Mesothelial cell of epicardium (in vitro differentiated cells): ENCODE measurements at places on chromosomes 1 and 21. TPM values are rescaled to one million over a fixed set of nuclear protein-coding genes. Genes with fewer than 3 reads are reported as not detected.

- no peak overlapping the region for H3K27ac ChIP-seq
- H3K4me1 ChIP-seq, result peaks cover 2% of the 10 kb centered on the region
- no peaks in the 10 kb centered on the region for H3K36me3 ChIP-seq
- peaks cover 49% of the 10 kb centered on the region for H3K27me3 ChIP-seq
These were observed 8.1 kb upstream of the TADA1 start for GRCh38 chr1:166884040-166884642.

DNA sequence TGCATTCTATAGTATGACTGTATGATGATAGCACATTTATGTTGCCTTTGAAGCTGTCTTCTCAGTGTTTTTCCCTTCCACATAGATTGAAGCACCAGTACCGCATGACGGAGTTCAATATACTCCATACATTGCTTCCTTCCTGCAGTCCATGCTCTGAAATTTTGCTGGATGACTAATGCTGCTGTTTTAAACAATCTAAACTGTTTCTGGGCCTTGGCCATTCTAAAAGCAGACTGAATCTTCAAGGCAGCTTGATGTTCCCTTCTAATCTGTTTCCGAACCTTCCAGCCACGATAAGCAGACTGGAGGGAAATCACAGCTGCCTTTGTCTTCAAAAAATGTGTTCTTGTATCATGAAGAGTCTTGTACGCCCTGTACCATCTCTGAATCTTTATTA lies 36.2 kb upstream of the F13B start:
- peaks cover 5% of the 10 kb centered on the region for H3K4me1 ChIP-seq
- no peaks in the 10 kb centered on the region for H3K27me3 ChIP-seq
- no peak overlapping the region for H3K4me3 ChIP-seq
- no peak overlapping the region for H3K27ac ChIP-seq

Gene DCST2
- 1.8 to 2.9 TPM (median 1.9 TPM) in 3 replicates for total RNA-seq

GRCh38 chr1:119286587-119287181 lies 81.9 kb upstream of the HAO2 start:
- H3K4me1 ChIP-seq, result peaks cover 3% of the 10 kb centered on the region
- H3K27me3 ChIP-seq, result no peaks in the 10 kb centered on the region
- DNase-seq, result no peak
- no peak overlapping the region for H3K4me3 ChIP-seq

GRCh38 chr1:50974618-50974935 lies 4.5 kb downstream of the CDKN2C start:
- no peak for DNase-seq
- H3K36me3 ChIP-seq, result no peaks in the 10 kb centered on the region
- H3K4me3 ChIP-seq, result no peak overlapping the region
- peaks cover 18% of the 10 kb centered on the region for H3K4me1 ChIP-seq
- peaks cover 91% of the 10 kb centered on the region for H3K27me3 ChIP-seq

Gene ANKRD65
- total RNA-seq, result 10.9 to 12.3 TPM (median 11.3 TPM) in 3 replicates

DNA sequence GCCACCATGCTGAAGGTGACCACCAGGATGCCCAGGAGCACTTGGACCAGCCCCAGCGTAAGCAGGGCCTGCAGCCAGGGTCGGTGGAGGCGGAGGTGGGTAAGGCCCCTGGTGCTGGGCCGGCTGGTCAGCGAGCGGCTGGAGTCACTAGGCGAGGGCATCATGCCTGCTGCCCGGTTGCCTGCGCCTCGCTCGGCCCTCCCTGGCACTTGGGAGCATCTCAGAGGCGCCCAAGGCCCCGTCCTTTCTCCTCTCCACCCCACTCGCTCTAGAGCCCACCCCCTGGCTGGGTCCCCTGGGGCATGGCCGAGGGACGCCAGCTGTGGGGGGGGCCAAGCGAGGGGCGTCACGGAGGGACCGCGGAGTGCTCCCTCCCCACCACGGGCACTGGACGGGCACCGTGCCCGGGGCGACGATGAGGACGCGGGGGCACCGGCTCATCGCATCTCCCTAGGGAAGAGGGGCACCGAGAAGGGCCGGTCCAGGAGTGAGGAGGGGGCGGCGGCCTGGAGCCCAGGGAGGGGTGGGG lies 505 bp downstream of the ENTREP3 start:
- peak overlapping the region; percentile 75 for H3K4me3 ChIP-seq
- peaks cover 30% of the 10 kb centered on the region for H3K4me1 ChIP-seq
- H3K27ac ChIP-seq, result peak overlapping the region; percentile 76
- DNase-seq, result no peak

DNA sequence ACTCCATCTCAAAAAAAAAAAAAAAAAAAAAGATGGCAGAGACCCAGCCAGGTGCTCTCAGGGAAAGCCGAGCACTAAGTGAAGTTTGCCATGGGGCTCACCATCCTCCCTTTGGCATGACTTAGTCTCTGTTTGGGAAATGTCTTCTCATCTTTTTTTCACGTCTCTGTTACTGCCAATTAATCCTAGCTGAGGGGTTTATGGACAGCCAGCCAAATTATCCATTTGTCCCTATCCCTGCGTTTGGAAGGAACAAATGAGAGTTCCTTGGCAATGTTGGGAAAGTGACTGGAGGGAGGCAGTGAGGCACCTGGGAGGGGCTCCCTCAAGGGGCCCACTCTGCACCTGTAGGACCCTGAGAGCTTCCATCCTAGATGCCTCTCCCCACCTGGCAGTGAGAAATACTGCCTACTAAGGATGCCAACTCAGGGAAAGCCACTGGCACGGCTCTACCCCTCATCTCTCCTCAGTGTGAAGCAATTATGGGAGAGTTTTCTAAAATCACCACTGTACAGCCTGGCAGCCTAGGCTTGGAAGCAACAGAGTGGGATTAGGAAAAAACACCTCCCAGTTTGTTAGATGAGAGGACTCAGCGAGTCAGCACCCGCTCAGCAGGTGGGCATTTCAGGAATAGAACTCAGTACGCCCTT lies 19.8 kb upstream of the SLC2A7 start:
- H3K4me3 ChIP-seq, result no peak overlapping the region
- DNase-seq, result no peak
- peaks cover 3% of the 10 kb centered on the region for H3K27me3 ChIP-seq
- H3K36me3 ChIP-seq, result no peaks in the 10 kb centered on the region
- peaks cover 6% of the 10 kb centered on the region for H3K4me1 ChIP-seq
- no peak overlapping the region for H3K27ac ChIP-seq

- H3K4me1 ChIP-seq, result peaks cover 26% of the 10 kb centered on the region
- H3K4me3 ChIP-seq, result peak overlapping the region; percentile 98
- H3K27ac ChIP-seq, result no peak overlapping the region
- H3K27me3 ChIP-seq, result no peaks in the 10 kb centered on the region
- H3K36me3 ChIP-seq, result peaks cover 9% of the 10 kb centered on the region
These were observed 1.5 kb downstream of the MED8 start for GRCh38 chr1:43387976-43388599.

DNA sequence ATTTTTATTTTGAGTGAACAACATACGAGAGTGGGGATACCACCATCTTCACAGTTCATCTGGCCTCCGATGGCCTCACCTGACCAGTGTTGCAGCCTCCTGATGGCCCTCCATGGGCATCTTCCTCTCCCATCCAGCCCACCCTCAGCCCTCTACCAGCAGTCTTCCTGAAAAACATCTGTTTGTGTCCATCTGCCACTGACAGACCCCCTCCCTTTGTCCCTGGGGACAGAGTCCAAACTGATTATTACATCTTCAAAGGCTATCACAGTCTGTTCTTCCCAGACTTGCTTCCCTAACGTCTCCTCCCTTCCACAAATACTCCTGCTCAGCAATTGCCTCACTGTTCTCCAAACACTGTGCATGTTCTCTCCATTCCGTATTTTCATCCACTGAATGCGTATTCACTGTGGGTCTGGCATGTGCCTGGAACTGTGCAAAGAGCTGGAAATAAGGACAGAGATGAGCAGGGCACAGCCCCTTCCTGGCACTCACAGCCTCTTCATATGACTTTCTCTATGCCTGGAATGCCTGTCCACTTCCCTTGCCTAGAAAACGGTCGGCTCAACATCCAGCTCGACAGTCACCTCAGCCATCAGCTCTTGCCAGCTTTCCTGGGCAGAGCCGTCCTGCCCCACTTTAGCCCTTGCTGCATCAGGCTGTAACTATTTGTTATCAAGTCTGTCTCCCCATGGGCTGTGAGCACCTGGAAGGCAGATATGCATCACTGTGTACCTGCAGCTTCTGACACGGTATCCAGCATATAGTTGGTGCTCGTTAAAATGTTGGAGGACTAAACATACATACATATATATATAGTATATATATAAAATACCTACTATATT lies 8.3 kb upstream of the ATF3 start:
- no peaks in the 10 kb centered on the region for H3K36me3 ChIP-seq
- H3K27me3 ChIP-seq, result peaks cover 21% of the 10 kb centered on the region
- no peak for DNase-seq
- H3K4me3 ChIP-seq, result no peak overlapping the region
- H3K4me1 ChIP-seq, result peaks cover 22% of the 10 kb centered on the region

- H3K4me3 ChIP-seq, result no peak overlapping the region
- H3K27ac ChIP-seq, result no peak overlapping the region
- H3K4me1 ChIP-seq, result peaks cover 19% of the 10 kb centered on the region
- no peaks in the 10 kb centered on the region for H3K27me3 ChIP-seq
- no peaks in the 10 kb centered on the region for H3K36me3 ChIP-seq
- DNase-seq, result no peak
These were observed 17.2 kb downstream of the VCAM1 start for GRCh38 chr1:100736746-100737145.

GRCh38 chr1:213201380-213202155 lies 150.5 kb downstream of the RPS6KC1 start:
- DNase-seq, result no peak
- H3K27ac ChIP-seq, result no peak overlapping the region
- H3K27me3 ChIP-seq, result no peaks in the 10 kb centered on the region
- no peak overlapping the region for H3K4me3 ChIP-seq
- peaks cover 47% of the 10 kb centered on the region for H3K36me3 ChIP-seq
- H3K4me1 ChIP-seq, result no peaks in the 10 kb centered on the region

GRCh38 chr1:15201849-15202551 lies 45.0 kb upstream of the FHAD1 start:
- DNase-seq, result no peak
- H3K27me3 ChIP-seq, result no peaks in the 10 kb centered on the region

DNA sequence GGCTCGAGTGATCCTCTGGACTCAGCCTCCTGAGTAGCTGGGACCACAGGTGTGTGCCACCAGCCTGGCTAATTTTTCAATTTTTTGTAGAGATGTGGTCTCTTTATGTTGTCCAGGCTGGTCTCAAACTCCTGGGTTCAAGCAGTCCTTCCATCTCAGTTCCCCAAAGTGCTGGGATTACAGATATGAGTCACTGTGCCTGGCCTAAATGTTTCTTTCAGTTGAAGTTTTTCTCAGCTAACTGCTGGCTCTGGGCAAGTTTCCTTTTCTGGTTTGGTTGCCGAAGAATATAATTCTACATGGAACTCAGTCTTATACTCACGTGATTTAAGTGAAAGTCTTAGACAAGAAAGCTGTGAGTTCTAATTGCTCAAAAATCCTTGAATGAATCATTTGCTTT lies 57.0 kb downstream of the SASS6 start:
- no peak overlapping the region for H3K27ac ChIP-seq
- DNase-seq, result no peak
- peaks cover 43% of the 10 kb centered on the region for H3K36me3 ChIP-seq

GRCh38 chr1:41499591-41499990 lies 15.1 kb upstream of the EDN2 start:
- no peak overlapping the region for H3K27ac ChIP-seq
- no peak for DNase-seq
- no peak overlapping the region for H3K4me3 ChIP-seq
- no peaks in the 10 kb centered on the region for H3K27me3 ChIP-seq
- no peaks in the 10 kb centered on the region for H3K36me3 ChIP-seq

DNA sequence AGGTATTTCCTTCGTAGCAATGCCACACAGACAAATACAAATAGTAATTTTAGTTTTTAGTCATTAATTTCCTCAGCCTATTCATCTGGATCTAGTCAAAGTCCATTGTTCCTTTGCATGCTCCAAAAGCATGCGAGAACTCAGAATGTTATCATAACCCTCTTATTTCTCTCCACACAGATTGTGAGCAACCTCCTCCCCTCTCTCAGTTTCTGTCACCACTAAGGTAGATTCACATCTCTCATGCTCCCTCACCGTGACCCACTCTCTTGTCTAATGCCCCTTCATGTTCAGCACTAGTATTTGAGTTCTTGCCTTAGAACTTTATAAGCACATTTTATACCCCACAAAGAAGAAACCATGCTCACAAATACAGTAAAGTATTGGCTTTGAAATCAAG lies 582.4 kb downstream of the PLA2G4A start:
- peaks cover 58% of the 10 kb centered on the region for H3K4me1 ChIP-seq
- H3K27me3 ChIP-seq, result no peaks in the 10 kb centered on the region
- peaks cover 1% of the 10 kb centered on the region for H3K36me3 ChIP-seq
- DNase-seq, result no peak
- H3K4me3 ChIP-seq, result no peak overlapping the region

Gene TNFRSF9
- 2.0 to 2.3 TPM (median 2.2 TPM) in 3 replicates for total RNA-seq

GRCh38 chr1:159889202-159889601 lies 10.8 kb downstream of the CFAP45 start:
- no peaks in the 10 kb centered on the region for H3K27me3 ChIP-seq
- no peaks in the 10 kb centered on the region for H3K36me3 ChIP-seq
- no peak overlapping the region for H3K4me3 ChIP-seq
- H3K4me1 ChIP-seq, result peaks cover 6% of the 10 kb centered on the region
- no peak overlapping the region for H3K27ac ChIP-seq

DNA sequence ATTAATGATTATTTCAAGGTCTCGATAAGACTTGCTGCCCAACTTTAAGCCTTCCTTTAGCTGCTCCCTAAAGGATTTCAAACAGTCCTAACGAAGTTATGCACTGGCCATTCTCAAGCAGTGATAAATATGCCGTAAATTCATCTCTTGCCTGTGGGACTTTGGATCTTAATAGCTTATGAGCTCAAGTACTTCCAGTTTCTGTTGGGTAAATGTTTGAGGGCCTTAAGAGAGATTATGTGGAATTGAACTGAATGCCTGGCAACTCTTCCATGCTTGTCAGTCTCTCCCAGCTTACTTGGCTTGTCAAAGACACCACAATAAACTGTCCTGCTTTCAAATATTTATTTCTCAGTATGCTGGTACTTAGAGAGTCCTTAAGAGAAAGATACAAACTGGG lies 3.5 kb upstream of the OR10J4 start:
- H3K4me1 ChIP-seq, result no peaks in the 10 kb centered on the region
- no peak for DNase-seq
- H3K27me3 ChIP-seq, result no peaks in the 10 kb centered on the region
- no peak overlapping the region for H3K27ac ChIP-seq
- no peaks in the 10 kb centered on the region for H3K36me3 ChIP-seq
- no peak overlapping the region for H3K4me3 ChIP-seq

Gene ADORA1
- total RNA-seq, result 2.9 to 4.3 TPM (median 3.8 TPM) in 3 replicates

DNA sequence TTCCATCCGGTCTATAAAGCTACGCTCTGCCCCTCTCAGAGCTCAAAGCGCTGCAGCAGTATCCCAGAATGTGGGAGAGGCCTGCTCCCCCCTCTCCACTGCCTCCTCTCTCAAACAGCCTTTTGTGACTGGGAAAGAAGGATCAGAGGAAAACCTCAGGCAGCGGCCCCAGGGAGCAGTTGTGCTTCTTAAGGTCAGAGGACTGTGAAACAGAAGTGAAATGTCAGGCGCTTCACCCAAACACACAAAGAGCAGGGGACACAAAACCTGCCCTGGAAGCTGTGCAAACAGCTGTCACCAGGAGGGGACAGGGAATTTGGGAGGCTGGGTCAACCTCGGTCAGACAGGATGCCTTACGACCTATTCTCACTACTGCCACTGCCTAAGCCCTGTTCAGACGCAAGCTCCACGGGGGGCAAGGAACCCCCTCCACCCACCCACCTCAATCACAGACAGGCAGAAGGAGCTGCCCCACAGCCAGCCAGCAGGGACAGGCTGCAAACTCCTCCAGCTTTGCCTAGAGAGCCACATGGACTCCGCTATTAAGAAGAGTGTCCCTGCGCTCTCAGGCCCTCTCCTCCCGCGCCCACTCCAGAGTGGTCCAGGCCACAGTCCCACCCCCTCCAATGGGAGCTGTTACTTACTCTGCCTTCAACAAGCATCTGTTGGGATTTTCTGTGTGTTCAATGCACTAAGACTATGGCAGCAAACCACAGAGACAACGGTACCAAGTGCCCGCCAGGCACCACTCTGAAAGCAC lies 14.6 kb downstream of the SSBP3 start:
- no peak for DNase-seq
- H3K4me1 ChIP-seq, result peaks cover 9% of the 10 kb centered on the region
- H3K4me3 ChIP-seq, result no peak overlapping the region
- H3K36me3 ChIP-seq, result peaks cover 28% of the 10 kb centered on the region
- H3K27ac ChIP-seq, result peak overlapping the region; percentile 68
